Chondrocyte (in vitro differentiated cells): ENCODE measurements at places on chromosomes 1 and 21. TPM values are rescaled to one million over a fixed set of nuclear protein-coding genes. Genes with fewer than 3 reads are reported as not detected.

- no peak for DNase-seq
Observed at GRCh38 chr1:67590329-67590728, 94.7 kb upstream of the GADD45A start.

- no peak for DNase-seq
Observed at GRCh38 chr1:229669333-229669732, 43.3 kb downstream of the URB2 start.

Gene ANKRD34A
- 1.2 to 3.1 TPM (median 2.0 TPM) in 3 replicates for total RNA-seq

Gene NUDT4B
- 0.85 to 1.6 TPM in 2 of 3 replicates, not detected in the other for total RNA-seq

GRCh38 chr1:234175363-234175762 is 197.9 kb upstream of the COA6 start:
- DNase-seq: no peak

DNA sequence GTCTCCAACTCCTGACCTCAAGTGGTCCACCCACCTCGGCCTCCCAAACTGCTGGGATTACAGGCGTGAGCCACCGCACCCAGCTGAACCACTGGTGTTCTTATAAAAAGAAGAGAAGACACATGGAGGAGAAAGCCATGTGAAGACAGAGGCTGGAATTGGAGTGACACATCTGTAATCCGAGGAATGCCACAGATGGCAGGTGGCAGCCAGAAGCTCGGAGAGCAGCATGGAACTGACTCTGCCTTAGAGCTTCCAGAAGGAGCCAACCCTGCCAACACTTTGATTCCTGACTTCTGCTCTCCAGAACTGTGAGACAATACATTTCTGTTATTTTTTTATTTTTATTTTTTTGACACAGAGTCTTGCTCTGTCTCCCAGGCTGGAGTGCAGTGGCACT is 59.0 kb upstream of the ATP2B4 start:
- DNase-seq: no peak

DNA sequence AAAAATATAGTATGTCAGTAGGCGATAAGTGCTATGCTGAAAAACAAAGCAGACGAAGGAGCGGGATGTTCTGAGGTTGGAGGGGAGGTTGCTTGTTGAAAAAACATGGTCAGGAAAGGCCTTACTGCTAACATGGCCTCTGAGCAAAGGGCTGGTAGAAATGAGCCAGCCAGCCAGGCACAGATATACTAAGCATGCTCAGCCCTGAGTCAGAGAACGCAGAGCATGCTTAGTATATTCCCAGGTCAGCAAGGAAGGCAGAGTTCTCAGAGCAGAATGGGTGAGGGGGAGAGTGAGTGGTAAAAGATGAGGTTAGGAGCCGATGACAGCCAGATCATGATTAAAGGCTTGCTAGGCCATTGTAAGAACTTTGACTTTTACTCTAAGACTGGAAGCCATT is 36.7 kb downstream of the ZBTB40 start:
- no peak for DNase-seq

Gene IL12RB2
- not detected in 3 replicates for total RNA-seq

Gene CR1L
- total RNA-seq: not detected in 3 replicates

Gene SLC25A33
- total RNA-seq: 5.9 to 6.8 TPM (median 6.6 TPM) in 3 replicates

Gene LRRC53
- not detected in 3 replicates for total RNA-seq

Gene GABRD
- total RNA-seq: not detected in 3 replicates

Gene SLC1A7
- not detected in 3 replicates for total RNA-seq
